ENCODE measurements at places on chromosomes 1 and 21. TPM values are rescaled to one million over a fixed set of nuclear protein-coding genes. Genes with fewer than 3 reads are reported as not detected.
A peak's percentile ranks its signal among the peaks of the same experiment; 100 is the strongest.

DNA sequence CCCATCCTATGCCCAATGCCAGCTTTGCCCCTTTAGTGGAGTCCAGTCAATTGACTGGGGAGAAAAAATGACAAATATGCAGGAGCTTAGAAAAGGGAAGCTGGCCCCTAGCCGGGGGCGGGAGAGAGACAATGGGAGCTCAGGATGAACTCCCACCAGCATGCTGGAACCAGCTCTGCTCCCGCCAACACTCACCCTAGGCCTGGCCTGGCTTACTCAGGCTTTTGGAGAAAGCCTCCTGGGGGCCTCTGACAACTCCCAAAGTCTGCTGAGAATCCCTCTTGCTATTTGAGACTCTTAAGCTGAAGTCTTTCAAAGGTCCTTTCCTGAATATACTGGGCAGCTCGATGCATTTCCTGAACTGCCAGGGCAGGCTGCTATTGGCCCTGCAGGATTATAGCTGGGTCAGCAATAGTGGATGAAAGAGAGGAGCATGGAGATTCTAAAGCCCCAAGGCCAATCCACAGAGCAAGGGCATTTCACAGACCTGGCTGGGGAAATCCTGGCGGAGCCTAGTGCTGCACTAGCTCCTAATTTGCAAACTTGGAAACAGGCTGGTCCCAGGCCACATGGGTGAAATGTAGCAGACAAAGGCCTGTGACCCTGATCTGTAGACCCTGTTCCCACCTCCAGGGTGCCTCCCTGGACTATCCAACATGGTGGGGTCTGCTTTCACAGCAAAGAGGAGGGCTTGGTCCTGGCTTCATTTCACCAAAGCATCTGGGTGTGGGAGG, 35.7 kb upstream of the CLSTN1 start:
- DNase-seq = no peak

- DNase-seq = no peak
Measured at GRCh38 chr1:16180291-16180824, 24.5 kb upstream of the EPHA2 start.

GRCh38 chr21:21114461-21114860, 116.3 kb downstream of the NCAM2 start:
- DNase-seq = no peak

- DNase-seq = no peak
Measured at GRCh38 chr1:113928187-113928930, 765 bp upstream of the HIPK1 start.

GRCh38 chr1:201708085-201708512, 120.9 kb upstream of the IPO9 start:
- no peak for DNase-seq

DNA sequence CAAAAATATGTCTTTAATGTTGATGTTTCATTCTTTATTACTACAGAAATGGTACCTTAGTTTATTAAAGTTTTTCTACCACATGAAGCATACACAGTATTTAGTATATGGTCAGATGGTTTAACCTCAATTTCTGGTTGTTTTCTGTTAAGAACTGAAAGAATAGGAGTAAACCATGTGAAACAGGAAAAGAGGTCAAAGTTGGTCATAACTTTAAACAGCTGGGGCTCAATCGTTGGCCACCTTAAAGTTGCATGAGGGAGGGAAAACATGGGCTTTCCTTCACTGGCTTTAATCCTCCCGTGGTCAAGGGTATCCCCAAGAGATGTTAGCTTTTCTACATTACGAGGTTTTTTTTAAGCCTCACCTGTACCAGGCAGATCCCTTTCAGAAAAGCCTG, 483.3 kb upstream of the ADAMTS5 start:
- DNase-seq = no peak

- no peak for DNase-seq
Measured at GRCh38 chr1:154584267-154584994, 16.9 kb downstream of the CHRNB2 start.

DNA sequence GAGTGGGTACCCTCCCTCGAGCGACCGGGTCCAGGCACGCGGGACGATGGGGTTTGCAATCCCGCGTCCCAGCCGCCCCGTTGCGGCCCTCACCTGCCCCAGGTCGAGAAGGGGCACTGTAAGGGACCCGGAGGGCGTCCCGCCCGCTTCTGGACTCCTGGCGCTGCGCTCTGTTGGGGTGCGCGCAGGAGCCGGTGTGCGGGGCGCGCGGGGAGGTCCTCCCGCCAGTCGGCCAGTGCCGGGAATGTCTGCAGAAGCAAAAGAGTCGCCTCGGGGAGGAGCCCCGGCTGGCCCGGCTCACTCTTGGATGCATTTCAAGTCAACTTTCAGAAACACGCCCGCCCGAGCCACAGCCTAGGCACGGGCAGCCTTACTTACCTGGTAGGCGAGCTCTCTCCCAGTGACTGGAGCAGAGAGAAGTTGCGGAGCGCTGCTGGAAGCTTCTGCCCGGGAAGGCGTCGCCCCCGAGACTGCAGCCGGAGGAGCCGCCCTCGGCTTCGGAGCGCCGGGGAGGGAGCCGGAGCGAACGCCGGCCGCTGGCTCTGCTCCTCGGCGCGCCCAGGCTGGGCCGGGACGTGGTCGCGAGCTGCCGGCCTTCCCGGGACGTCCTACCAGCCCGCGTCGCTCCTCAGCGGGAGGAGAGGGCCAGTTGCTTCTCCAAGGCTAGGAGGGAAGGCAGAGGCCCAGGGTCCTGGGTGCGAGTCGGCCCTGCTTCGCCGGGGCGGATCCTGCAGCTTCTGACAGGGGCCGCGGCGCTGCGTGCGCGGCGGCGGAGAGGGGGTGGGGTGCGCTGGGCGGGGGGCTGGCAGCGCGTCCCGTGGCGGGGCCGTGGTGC, at the start of gene LMX1A:
Gene LMX1A, minus strand, starts transcription at position 739 of the 835 bp plus-strand sequence. CDS start 1,156 bp downstream, outside the sequence.
- peak; percentile 20 for DNase-seq

Gene GJA9
- not detected for total RNA-seq

Gene REN
- total RNA-seq = not detected

Measured in tibial nerve (tissue), 4 donors.